Frontal cortex (tissue), 4 donors: ENCODE measurements at places on chromosomes 6 and 20.

- DNase-seq = no peak
Measured at GRCh38 chr6:15484140-15484539, 178.7 kb downstream of the DTNBP1 start.

DNA sequence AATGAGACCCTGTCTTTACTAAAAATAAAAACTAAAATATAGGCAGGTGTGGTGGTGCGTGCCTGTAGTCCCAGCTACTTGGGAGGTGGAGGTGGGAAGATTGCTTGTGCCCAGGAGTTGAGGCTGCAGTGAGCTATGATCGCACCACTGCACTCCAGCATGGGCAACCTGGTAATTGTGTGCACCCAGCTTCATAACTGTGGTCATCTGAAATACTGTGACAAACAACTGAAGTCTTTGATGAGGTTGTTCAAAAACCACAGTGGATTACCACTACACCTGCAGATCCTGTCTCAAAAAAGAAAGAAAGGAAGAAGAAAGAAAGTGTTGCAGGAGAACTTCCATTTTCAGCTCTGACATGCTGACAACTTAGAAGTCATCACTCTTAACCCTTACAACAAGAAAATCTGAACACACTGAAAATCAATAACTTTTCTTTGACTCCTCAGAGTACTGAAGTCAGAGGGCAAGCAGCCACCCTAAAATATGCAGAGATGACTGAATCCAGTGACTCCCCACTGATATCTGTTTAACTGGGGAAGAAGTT is 13.8 kb upstream of the ZBP1 start:
- DNase-seq = no peak

DNA sequence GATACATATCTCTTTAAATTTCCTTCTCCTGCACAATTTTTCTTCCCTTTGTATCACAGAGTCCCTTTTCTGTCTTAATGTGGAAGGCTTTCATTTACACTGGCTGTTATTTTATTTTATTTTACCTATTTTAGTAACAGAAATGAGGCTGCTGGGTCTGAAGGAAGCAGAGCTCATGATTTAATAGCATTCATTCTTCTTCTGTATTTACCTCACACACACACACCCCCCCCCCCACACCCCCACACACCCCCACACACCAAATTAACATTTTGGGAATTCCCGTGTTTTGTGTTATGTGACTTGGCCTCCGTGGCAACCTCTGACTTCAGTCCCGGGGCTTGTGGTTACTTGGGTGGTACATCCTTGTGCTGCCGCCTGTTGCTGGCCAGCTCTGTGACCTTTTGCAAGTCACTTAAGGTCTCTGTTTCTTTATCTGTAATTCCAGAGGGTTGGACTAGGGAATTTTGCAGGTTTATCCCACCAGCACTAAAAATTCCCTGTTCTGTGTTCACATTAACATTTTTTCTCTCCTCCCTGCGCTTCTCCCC is 108.8 kb downstream of the TIAM2 start:
- DNase-seq = no peak

- no peak for DNase-seq
Measured at GRCh38 chr6:139373154-139373927, 1.1 kb downstream of the CITED2 start.

DNA sequence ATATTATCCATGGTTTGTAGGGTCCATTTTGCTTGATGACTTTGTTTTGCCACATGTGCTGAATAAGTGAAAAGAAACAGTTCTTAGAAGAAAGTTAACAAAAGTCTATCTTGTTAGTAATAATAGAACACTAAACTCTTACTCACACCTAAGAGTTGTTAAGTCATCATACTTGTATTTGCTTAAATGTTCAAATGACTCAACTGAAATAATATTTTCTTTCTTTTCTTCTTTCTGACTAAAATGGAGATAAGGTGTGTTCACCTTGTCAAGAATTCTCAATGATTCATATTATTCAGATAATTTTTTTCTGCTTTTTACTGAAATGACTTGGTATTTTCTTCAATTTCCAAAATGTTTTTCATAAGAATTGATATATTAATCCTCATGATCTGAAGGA is 327.2 kb downstream of the HTR1B start:
- no peak for DNase-seq

- DNase-seq = no peak
Measured at GRCh38 chr6:144637541-144637940, 352.4 kb downstream of the UTRN start.

DNA sequence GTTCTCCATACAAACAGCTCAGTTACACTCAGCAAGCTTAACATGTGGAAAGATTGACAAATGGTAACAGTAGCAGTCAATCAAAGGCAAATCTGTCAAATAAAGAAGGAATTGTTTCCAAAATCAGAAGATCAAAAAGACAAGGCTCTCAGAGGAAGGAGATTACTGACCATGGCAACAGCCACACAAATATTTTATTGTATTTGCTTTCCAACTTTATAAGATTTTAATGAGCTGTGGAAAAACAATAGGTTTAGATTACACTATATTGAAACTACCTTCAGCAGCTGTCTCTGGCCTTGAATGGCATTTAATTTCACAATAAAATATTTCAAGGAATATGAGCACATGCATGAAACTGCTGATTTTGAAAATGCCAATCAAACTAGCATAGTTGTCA is 1143.9 kb upstream of the GJE1 start:
- DNase-seq = no peak

- no peak for DNase-seq
Measured at GRCh38 chr6:141641406-141641805, 491.3 kb upstream of the GJE1 start.

GRCh38 chr6:167034056-167034455 is 34.9 kb downstream of the CEP43 start:
- no peak for DNase-seq

GRCh38 chr6:138044458-138044857 is 62.8 kb downstream of the PERP start:
- DNase-seq = no peak

DNA sequence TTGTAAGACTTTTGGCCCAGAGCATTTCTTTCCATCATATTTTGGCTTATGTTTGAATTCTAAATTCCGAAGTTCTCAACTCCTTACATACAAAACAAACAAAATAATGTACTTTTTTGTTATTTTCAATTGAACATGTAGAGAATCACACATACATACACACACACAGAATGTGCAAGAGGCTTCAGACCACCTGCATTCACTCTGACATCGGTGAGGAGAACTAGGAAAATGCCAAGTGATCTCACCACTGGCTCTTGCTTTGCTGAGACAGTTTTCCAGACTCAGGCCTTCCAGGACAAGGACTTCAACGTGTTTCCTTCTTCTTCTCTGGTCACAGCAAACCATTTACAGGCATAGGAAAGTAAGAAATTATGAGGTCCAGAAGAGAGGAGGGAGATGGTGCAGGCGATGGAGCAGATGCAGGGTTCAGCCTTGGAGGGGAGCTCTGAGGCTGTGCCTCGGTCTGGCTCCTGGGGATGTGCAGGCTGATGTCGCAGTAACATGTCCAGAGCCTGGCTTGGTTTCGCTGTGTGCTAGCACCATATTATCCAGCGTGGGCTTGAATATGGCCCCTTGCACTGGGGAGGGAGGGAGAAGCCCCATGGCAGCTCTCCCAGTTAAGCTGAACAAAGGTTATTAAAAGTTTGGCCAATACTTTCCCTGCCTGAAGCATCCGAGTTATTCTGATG is 93.4 kb downstream of the DACT2 start:
- no peak for DNase-seq

DNA sequence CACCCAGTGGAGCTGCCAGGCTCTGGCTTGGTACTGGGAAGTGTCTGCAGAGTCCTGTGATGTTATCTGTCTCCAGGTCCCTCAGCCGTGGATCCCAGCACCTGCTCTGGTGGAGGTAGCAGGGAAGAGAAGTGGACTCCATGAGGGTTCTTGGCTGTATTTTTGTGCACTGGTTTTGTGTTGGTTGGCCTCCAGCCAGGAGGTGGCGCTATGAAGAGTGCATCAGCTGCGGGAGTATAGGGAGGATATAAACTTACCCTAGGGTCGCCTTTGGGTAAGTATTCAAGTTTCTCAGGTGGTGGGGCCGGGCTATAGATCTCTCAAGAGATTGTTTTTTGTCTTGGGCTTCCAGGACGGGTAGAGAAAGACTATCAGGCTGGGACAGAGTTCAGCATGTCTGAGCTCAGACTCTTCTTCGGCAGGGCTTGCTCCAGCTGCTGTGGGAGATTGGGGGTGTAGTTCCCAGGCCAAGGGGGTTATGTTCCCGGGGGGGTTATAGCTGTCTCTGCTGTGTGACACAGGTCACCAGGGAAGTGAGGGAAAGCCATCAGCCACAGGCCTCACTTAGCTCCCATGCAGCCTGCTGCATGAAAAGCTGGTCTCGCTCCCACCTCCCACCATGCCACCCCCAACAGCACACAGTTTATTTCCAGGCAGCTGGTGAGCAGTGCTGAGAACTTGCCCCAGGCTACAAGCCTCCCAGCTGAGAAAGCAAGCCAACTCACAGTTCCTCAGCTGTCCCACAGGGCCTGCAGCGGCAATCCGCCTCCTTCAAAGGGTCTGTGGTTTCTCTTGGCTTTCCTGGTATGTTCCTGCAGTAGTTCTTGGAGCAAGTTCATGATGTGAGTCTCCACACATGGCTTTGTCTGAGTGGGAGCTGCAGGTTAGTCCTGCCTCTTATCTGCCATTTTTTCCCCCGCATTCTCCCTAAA is 115.7 kb downstream of the AIG1 start:
- DNase-seq = no peak

DNA sequence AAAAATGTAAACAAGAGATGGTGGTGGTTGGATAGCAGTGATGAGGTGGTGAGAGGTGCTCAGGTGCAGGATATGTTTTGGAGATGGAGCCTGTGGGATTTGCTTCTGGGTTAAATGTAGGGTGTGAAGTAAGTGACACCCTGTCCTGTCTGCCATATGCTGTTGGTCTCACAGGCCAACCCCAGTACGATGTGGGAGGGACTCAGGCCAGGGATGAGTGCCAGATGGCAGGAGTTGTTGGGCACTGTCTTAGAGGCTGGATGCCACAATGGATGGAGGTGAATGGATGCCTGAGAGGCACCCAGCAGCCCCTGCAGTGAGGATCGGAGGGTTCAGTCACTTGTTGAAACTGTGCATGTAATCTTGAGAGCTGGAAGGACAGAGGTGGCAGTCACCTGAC is 259.3 kb downstream of the NRN1 start:
- no peak for DNase-seq

DNA sequence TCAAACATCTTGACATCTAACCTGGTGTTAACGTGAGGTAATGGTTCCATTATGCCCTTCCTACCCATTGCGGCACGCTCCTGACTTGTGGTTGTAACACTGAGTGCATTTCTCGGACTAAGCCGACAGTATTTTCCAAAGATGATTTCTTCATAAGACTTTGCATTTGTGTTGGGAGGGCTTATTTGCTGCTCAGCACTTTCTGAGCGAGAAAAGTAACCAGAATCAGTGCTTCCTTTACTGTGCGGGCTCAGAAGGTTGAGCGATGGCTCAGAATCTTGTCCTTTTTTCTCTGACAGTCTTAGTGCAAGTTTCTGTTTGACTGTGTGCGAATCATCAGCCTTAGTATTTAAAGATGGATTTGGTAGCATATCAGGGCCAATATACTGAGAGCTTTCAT is 171.7 kb downstream of the HIVEP2 start:
- DNase-seq = no peak

DNA sequence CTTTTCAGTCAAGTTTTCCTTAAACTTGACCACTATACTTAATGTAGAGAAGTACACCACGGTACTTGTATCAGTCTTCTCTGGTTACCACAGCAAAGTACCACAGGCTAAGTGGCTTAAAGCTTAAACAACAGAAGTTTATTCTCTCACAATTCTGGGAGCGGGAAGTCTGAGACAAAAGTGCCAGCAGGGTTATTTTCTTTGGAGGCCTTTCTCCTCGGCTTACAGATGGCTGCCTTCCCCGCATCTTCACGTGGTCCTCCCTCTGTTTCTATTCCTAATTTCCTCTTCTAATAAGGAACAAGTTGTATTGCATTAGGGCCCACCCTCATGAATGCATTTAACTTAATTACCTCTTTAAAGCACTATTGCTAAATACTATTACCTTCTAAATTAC is 258.0 kb downstream of the PLCB1 start:
- DNase-seq = no peak

DNA sequence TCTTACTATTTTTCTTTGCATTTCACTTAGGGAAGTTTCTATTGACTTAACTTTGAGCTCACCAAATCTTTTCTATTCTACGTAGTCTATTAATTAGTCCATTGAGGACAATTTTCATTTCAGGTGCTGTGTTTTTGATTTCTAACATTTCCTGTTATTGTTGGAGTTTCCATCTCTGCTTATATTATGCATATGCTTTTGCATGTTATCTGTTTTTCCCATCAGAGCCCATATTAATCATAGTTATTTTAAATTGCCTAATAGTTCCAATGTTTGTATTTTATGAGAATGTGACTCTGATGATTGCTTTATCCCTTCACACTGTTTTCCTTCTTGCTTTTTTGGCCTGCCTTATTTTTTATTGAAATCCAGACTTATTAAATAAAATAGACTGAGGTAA is 414.5 kb upstream of the OPRM1 start:
- no peak for DNase-seq

DNA sequence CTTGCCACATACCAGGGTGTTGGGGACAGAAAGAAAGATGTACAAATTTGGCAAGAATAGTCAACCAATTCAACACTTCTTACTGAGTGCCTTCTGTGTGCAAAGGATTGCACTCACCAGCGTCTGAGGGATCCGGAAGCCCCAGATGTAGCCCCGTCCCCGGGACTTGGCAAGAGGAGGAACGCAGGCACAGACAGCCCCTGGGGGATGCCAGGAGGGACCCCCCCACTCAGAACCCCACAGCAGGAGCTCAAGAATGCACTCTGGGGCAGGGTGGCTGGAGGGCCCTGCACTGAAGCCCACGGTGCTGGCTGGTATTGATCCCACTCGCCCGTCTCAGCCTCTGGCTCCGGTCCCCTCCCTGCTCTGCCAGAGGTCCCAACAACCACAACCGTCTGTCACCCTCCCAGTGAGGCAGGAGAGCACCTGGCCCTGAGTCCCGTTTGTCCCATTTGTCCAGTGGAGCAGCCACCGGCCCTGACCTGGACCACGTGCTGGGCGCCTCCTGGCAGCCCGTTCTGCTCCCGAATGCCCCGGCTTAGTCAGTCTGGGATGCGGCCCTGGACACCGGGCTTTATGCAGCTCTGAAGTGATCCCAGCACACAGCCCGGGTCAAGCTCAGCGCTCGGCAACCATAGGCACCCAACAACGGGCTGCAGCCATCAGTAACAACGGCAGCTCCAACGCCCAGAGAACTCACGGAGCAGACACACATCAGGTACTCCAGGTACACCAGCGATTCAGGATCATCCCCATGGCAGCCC is 128.7 kb downstream of the DLL1 start:
- DNase-seq = no peak

GRCh38 chr6:43086022-43086658 is 10.0 kb downstream of the PTK7 start:
- DNase-seq = no peak

- no peak for DNase-seq
Measured at GRCh38 chr6:150491811-150492172, 107.9 kb upstream of the PLEKHG1 start.

GRCh38 chr20:44135417-44136204 is 51.4 kb downstream of the JPH2 start:
- DNase-seq = no peak
